ENCODE measurements at places on chromosomes 3 and 15.

GRCh38 chr3:126464997-126465396, 10.7 kb downstream of the ZXDC start:
- DNase-seq = no peak

DNA sequence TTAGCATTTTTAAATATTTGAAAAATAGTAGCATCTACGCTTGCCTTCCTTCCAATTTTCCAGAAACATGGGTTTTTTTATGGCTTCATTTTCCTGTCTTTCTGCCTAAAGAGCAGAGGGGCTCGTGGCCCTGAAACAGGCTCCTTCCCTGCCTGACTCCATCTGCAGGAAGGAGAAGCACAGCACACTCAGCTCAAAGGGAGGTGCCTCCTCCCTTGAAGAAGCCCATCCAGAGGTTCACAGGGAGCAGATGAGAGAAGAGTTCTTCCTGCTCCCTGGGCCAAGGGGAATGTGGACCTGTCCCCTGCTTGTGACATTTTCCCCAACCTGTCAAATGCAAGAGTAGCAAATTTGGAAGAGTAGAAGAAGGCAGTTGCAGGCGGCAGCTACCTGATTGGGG, 55.8 kb downstream of the BBX start:
- DNase-seq = no peak

DNA sequence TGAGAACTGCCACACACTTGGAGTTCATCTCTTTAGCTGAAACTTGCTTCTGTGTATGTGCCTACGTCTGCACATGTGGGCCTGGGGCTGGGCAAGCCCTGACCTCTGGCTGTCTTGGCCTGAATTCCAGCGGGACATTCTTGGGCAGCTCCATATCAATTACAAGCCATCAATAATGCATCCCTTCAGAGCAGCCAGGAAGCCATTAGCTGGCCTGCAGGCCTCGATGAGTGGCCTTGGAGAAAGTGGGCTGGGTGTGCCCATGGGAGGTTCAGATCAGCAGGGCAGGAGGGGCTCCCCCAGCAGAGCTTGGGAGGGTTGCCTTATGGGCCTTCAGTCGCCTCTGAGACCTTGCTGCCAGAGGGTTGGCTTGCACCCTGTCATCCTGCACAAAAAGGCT, 124.1 kb downstream of the ETFA start:
- DNase-seq = no peak

DNA sequence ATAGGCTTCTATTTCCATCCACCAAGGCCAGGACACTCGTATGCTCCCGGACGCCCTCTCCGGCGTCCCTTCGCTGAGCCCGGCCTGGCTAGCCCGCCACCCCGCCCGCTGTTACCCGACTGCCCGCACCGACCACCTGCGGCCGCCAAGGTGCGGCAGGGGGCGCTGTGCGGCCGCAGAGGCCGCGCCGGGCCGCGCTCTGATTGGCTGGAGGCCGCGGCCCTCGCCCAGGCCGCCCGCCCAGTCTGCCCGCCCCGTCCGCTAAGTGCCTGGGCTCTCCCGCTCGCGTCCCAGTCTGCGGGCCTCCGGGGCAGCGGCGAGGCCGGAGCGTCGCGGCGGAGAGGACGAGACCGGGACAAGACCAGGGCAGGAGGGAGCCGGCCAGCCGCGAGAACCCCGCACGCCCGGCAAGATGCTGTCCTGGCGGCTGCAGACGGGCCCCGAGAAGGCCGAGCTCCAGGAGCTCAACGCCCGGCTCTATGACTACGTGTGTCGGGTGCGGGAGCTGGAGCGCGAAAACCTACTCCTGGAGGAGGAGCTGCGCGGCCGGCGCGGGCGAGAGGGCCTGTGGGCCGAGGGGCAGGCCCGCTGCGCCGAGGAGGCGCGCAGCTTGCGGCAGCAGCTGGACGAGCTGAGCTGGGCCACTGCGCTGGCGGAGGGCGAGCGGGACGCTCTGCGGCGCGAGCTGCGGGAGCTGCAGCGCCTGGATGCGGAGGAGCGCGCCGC, at the start of gene SYNM:
Gene SYNM, plus strand, starts transcription at position 293 of the 726 bp plus-strand sequence. Its CDS starts 120 bp downstream, at position 413.
- peak; percentile 34 for DNase-seq

- DNase-seq = no peak
Observed at GRCh38 chr15:85583442-85583841, 203.0 kb downstream of the AKAP13 start.

GRCh38 chr3:6912240-6912639, 51.3 kb downstream of the GRM7 start:
- DNase-seq = no peak

DNA sequence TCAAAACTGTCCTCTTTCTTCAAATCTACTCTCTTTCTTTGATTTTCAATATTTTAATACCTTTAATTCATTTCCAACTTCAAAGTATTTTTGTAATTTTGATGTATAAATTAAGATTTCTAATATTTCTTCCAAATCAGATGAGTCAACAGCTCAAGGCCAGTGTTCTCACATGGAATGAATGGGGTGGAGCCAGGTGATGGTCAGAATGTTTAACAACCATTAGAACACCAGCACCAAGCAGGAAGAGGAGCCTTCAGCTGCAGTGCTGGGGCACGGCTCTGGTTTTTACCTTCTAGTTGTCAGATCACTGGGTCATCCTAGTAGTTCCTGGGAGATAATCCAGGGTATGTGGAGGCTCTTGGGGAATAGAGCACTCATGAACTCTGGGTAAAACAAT, 494.5 kb upstream of the PDZRN3 start:
- no peak for DNase-seq

All from activated B cell treated with CpG ODN at 0.5 μM for 24 hours (primary cell).